AG10803 (cell line): ENCODE measurements at places on chromosomes 16 and 17.
A peak's percentile ranks its signal among the peaks of the same experiment; 100 is the strongest.

- DNase-seq = peak; percentile 53
These were observed at the start of gene ARHGAP44 for GRCh38 chr17:12789481-12790248. Gene ARHGAP44, plus strand, starts transcription at chr17:12789498. Its CDS starts 341 bp downstream, at chr17:12789839.

- DNase-seq = peak; percentile 67
These were observed 11.0 kb upstream of the DPEP1 start for GRCh38 chr16:89602273-89602951.

- DNase-seq = peak; percentile 40
These were observed 276 bp downstream of the CYGB start for GRCh38 chr17:76537288-76537577.

DNA sequence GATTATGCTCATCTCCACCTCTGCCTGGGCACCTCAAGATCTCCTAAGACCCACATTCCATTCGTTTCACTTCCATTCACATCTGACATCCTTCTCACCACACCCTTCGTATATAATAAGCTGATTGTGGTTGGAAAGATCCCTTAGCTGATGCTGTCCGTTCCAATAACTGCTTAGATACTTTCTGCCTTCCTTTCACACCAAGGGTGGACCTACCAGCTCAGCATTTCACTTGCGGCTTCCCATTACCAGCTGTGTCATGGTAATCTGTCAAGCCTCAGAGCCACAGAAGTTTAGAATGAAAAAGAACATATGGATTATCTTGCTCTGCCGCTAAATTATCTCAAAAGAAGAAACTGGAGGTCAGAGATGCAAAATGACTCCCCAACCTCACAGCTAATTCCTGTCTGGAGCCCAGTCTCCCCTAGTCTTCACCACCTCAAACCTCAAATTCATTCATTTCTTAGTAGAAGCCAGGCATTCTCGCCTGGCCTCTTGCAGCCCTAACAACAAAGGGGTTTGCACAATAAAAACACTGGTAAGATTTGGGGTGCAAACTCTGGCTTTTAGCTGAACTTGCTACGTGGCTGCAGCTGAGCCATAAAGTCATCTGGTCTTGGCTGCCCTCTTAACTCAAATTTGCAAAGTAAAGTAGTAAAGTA, 182.8 kb upstream of the HS3ST3A1 start:
- DNase-seq = no peak

- no peak for DNase-seq
These were observed 788 bp upstream of the EXOC3L1 start for GRCh38 chr16:67190448-67191399.

DNA sequence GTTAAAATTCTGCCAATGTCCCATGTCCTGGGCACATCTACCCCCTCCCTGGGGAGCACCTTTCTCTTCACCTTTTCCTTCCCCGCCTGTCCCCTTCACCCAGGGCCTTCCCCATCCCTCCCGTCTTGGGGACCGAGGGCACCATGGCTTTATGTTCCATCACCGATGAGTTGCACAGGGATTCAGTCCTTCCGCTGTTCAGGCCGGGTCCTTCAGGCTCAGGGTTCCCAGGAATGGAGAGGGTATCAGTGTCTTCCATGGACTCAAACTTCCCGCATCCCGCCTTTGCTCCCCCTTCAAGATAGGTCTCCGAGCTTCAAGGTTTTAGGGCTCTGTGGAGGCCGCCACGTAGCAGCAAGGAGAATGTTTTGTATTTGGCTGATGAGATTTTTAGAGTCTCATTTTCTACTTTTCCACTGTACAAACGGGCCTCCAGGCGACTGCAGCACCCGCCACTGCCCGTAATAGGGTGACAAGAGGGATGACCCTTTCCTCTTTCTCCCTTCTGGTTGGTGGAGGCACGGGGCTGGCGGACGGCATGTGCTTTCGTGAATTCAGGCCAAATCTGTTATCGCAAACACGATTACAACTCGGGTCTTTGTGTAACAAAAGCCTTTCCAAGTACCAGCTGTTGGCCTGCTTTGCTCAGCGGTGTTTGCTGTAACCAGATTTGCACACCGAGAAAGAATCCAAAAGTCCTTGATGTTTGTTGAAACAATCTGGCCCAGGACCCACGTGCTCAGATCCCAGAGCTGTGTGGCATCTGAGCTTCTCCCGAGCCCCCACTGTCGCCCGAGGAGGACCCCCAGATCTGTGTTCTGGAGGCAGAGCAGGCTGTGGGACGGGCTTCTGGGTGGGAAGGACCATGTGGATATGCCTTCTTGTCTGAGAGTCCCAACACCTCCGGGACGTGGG, 236.3 kb downstream of the SEC14L1 start:
- peak; percentile 58 for DNase-seq

- DNase-seq = peak; percentile 32
These were observed 1.0 kb upstream of the CKLF start for GRCh38 chr16:66551348-66551759.

DNA sequence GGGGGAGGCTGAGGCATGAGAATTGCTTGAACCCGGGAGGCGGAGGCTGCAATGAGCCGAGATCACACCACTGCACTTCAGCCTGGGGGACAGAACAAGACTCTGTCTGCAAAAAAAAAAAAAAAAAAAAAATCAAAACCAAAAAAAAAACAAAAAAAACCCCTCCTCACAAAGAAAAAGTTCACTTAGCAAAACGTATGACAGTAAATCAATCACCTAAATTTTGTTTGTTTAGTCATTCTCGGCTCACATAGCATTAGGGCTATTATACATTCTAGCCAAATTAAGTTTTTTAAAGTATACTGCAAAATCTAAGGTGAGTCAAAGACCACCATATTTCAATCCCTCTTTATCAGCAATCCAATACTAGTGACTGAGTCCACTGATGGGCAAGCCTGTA, 5.7 kb downstream of the ZNF652 start:
- no peak for DNase-seq

DNA sequence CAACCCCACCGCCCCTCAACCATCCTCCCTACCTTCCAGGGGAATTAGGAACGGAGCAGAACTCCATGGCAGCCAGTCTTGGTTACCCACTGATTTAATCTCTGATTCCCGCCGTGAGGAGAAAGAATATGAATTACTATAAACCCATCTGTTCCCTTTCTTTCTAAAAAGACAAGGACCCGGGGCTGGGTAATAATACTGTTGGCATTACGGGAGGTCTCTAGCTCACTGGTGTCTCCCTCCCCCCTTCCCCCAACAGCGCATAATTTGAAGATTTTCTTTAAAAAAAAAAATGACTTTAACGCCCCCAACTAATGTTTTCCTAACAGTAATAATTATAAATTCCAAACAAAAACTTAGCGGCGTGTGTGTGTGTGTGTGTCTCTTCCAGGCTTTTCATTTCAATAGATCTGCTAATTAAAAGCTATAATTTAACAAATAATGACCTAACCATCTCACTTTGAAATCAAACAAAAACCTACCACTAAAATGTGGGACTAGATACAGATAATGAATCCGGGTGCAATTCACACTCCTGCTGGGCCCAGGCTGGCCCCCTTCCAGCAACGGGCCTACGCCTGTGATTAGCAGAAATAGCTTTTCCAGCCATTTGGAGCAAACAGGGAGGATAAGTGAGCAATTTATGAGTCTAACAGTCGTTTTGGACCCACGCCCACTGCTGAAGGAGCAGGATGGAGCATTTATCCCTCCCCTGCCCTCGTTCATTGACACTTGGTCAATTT, 18.2 kb upstream of the BHLHA9 start:
- DNase-seq = peak; percentile 12

DNA sequence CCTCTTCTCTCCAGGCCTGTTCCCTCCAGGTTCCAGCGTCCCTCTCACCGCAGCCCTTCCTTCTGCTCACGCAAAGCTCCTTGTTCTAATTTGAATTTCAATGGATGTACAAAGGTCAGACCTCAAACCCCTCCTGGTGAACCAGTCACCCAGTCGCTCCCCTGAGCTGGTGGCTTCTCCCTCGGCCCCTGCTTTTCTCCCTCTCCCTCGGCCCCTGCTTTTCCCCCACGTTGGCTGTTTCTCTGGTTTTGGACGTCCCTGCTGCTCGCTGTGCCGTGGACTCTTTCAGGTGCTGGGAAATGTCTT, 8.6 kb upstream of the MSLN start:
- DNase-seq = no peak

DNA sequence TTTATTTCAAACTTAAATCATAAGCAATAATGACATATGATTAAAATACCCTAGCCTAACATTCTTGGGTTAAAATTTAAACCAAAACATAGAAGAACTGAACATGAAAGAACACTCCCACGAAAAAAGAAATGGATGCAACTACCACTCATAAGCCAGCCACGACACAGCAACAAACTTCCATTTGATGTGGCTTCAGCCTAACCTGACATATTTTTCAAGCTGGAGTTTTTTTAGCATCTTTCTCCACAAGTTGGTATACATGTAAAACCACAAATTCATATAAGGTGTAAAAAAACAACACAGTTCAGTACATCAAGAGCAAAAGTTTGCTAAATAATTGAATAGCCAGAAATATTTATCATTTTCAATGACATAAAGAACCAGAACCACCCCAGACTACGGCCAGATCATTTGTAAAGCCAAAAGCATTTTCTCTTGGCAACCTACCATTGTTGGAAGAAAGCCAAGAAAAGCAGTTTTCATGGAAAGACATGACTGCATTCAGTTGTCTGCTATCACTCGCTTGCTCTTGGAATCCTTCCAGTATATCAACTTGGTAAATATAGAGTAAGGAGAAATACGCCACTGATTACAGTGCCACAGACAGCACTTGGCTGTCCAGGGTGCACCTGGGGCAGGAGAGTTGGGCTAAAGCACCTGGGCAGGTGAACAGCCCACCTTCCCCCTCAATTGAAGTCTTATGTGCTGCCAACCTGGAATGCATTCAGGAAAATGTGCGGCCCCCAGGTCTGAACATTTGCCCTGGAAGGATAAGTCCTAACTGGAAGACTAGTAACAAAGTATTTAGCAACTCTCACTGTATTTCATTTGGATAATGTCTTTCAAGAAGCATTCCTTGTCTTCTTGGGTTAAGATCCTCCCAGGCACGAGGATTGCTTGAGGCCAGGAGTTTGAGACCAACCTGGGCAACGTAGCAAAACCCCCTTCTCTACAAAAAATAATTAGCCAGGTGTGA, 60.5 kb downstream of the CREBBP start:
- peak; percentile 85 for DNase-seq

GRCh38 chr16:546909-547770, 13.1 kb upstream of the PRR35 start:
- DNase-seq = peak; percentile 58

- DNase-seq = no peak
These were observed 44.6 kb downstream of the RAI1 start for GRCh38 chr17:17725752-17726457.

GRCh38 chr16:49092704-49093103, 188.9 kb downstream of the CBLN1 start:
- DNase-seq = no peak

DNA sequence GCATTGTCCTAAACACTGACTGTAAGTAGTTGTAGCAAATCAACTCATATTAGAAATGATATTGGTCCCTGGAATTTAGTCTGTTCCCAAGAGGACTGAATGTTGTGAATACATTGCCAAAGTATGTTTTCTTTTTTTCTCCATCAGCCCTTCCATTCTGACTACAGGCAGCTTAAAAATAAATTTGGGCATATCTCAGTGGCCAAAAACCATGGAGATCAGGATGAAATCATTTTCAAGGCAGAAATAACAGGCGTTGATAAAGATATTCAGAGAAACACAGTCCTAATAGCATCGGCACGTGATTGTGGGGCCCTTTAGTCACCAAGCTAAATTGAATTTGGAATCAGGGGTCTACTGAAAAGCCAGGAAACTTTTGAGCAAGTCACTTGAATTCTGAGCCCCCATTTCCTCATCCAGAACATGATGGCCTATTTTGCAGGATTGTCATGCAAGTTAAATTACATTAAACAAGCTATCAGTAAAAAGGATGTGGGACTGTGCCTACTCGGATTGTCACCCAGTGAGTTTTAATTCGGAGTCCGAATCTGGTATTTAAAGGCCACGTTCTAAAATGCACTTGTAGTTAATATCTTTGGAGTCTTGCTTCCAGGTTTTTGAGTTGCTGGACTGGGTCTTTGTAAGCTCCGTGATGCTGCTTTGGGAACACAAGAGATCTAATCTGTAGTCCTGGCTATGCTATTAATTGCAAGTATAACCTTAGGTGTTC, 17.1 kb downstream of the HLF start:
- no peak for DNase-seq

- DNase-seq = no peak
These were observed 991 bp upstream of the MYH10 start for GRCh38 chr17:8631554-8631877.

DNA sequence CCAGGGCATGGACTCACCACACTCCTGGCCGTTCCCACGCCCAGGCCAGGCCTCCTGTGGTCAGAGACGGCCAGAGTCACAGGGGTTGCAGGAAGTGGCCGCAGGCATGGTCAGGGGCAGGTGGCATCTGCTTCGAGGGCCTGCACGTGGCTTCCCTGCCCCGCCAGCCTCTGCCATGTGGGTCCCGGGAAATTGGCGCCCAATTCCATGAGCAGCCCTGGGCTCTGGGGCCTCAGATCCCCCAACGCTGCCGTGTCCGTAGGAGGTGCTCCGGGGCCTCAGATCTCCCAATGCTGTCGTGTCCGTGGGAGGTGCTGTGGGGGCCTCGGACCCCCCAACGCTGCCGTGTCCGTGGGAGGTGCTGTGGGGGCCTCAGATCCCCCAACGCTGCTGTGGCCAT, 9.7 kb upstream of the SSTR5 start:
- no peak for DNase-seq

GRCh38 chr17:15651583-15652110, 32.1 kb upstream of the FBXW10B start:
- peak; percentile 99 for DNase-seq

DNA sequence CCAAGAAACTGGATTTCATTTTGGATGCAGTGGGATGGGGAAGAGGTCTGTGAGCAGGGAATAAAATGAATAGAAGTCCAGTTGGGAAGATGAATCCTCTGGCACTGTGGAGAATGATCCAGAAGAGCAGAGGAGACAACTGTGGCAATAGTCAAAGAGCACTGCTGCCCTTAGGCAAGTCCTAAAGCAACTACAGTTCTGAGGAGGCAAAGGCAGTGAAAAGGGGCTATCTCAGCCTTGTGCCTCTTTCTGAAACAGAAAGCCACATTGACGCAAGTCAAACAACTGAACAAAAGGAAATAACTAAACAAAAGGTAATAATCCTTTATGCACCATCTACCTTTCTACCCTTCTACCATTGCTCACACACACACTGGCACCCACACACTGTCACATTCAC, 238.0 kb upstream of the AXIN2 start:
- DNase-seq = no peak

DNA sequence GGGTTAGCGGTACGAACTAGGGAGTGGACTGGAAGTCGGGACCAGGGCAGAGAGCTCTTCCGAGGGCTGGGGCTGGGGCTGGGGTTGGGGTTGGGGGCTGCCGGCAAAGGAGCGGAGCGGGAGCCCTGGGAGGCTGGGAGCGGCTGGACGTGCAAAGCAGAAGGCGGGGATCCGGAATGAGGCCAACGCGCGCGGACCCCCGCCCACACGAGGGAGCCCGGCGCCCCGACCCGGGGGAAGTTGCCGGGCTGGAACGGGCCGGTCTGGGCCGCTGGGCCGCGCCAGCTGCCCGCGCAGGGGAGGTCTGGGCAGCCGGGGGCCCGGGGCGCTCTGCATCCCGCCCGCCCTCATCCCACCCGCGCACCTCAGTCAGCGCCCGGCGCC, 323 bp downstream of the ST3GAL2 start:
- DNase-seq = no peak

- peak; percentile 51 for DNase-seq
These were observed 112.4 kb downstream of the FTO start for GRCh38 chr16:53816211-53816836.
